ENCODE measurements at places on chromosomes 2 and 18.

DNA sequence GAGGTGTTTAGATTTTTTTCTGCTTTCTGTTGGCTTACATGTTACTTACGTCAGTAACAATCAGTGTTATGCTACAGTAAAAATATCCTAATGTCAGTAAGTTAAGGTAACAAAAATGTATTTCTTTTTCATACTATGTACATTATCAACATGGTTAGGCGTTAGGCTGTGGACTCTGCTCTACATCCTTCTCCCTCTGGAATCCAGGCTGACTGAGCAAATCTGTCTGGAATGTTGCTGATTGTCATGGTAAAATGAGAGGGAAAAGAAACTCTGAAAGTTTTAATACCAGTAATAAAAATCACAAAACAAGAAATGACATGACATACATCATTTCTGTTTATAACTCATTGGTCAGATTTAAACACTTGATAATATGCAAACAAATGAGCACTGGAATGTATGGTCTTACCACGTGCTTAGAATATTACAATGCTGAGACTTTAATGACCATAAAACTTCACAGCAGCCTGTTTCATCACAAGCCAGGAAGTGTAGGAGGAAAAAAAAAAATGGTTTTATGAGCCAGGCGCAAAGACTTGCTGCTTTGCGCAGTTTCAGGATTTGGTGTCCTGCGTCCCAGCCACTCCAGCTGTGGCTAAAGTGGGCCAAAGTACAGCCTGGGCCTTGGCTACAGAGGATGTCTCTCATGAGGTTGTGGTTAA, 252.4 kb downstream of the FSIP2 start:
- DNase-seq: no peak

- DNase-seq: no peak
These were observed 152.6 kb downstream of the IKZF2 start for GRCh38 chr2:212998626-212999359.

DNA sequence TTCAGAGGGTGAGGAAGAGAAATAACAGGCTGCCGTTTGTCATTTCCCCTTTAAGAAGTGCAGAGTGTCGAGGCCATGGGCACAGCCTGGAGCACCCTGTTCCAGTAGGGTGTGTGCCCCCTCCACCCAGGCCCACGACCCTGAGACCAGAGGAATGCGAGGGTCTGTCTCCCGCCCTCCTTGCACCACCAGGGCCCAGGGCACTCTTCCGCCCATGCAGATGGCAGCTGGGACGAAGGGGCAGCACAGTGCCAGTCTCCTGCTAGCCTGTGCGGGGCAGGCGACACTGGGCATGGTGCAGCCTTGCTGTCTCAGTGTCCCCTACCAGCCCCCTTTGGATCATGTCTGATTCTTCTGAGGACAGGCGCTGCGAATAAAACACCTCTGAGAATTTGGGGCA, 15.8 kb upstream of the PDIA6 start:
- DNase-seq: no peak

GRCh38 chr18:26993568-26993967, 128.1 kb upstream of the AQP4 start:
- DNase-seq: no peak

DNA sequence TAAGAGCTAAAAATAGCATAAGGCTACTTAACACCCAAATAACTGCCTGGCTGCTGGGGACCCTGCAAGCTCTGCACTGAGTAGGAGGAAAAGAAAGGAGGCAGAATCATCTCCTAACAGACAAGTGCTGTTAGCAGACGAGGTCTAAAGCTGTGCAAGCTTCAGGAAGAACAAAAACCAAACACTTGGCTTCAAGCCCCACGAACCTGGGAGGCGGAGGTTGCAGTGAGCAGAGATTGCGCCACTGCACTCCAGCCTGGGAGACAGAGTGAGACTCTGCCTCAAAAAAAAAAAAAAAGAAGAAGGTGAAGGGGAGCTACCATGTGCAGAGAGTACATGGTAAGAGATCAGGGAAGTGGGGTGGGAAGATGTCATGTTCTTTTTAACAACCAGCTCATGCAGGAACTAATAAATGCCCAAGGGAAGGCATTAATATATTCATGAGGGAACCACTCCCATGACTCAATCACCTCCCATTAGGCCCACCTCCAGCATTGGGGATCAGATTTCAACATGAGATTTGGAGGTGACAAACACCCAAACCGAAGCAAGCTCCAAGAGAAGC, 28.8 kb upstream of the INO80C start:
- no peak for DNase-seq

GRCh38 chr2:59177748-59178147, 936.6 kb upstream of the FANCL start:
- DNase-seq: no peak

DNA sequence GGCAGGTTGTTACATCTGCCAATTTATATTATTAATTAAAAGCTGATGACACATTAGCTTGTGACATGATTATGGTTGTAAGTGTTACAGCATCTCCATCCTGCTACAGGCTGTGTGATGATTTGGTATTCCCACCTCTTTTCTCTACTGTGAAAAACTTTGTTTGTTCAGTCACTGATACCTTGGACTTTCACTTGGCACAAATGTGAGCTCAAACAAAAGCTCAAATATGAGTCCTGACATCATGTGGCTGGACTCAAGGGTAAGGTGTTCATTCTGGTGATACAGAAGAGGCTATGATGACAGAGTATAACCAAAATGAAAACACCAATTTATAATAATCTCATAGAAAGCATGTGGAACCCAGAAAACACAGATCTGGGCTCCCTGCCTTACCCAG, 11.4 kb upstream of the IL36A start:
- DNase-seq: no peak

DNA sequence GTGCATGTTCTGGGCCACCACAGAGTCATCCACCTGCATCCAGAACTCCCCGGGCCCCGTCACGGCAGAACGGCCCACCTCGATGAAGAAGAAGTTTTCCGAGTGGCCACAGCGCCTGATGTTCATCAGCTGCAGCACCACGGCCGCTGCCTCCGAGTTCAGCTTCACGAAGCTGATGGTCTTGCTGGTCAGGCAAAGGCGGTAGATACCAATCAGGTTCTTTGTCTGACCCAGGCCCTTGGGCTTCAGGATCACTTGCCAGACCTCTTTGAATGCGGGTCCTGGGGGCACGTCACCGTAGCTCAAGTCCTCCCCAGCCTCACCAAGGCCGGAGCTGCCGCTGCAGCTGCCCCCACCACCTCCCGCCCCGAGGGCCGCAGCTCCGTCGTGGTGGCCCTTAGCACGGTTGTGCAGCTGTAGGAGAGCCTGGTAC, 1.6 kb downstream of the IRS1 start:
- peak; percentile 46 for DNase-seq

- no peak for DNase-seq
These were observed 287.9 kb downstream of the ETAA1 start for GRCh38 chr2:67684991-67685390.

GRCh38 chr18:57648414-57648813, 26.8 kb upstream of the NARS1 start:
- DNase-seq: no peak

DNA sequence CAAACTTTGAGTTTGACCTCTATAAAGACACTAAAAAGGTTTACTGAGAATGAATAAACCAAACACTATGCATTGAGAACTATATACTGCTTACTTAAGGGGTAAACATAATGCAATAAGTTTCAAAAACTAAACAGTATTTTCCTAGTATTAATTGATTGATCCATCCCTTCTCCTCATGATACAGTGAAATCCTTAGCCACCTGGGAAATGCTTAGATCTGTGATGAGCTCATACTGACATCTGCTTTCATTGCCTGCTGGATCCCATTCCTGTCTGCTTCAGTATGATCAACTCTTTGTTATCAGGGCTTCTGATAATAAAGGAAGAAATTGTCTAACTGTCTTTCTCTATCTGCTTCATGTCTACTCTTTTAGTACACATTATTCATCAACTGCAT, 74.9 kb upstream of the UBE2E3 start:
- no peak for DNase-seq

DNA sequence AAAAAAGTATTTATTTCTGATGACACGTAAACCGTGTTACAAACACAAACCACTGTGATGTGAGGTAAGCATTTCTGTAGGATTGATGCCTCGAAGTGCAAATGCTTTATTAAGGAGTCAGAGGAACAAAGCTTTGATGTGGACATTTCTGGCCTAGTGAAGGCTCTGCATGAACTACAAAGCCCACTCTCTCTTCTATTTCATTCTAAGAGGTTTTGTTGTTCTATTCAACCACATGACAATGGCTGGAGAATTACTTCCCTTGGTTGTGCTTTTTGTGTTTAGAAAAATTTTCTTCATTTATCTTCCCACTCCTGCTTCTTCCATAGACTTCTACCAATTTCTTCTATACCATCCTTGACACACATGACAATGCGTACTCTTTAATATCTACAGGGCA, 125.7 kb upstream of the CCDC195 start:
- no peak for DNase-seq

DNA sequence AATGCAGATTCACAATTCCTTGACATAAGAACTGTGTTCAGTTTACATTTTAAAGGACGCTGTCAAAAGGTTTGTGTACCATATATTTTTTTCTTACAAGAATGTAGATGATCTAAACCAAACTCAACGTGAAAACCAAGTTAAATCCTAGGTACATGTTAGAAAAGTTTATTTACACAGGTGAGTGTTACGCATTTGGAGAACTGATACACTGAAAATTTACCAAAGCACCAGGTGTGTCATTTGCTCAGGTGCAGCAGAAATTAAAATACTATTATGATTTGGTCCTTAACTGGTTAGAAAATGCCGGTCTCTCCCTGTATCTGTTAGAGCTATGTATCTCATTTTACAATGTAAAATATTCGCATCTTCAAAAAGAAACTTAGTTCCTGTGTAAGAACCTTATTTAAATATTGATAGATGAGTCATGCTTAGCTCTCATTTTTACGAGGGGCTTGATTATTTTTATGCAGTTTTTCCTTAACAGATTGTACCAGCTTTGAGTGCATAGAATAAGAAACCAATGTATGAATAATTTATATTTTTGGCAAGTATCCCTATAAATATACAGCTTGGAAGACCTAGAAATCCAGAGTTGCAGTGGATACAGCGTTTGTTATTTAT, 25.1 kb downstream of the MFF start:
- no peak for DNase-seq

- no peak for DNase-seq
These were observed 82.5 kb upstream of the OTX1 start for GRCh38 chr2:62968168-62968567.

GRCh38 chr2:119491776-119492525, 32.3 kb downstream of the SCTR start:
- peak; percentile 79 for DNase-seq

DNA sequence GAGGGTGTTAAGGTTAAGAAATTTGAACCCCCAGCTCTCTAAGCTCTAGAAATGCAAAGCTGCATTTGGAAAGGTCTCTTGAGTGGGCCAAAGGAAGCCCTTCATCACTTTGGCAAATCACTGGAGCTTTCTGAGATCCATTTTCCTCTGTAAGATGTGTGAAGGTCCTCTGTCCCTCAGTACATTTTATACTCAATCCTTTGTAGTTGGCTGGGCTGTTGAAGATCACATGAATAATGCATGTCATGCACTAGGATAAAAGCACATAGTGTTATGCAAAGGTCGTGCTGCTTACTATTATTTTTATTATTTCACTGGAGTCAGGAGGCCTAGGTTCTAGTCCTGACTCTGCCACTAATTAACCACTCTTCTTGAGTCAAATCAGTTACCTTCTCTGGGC, 124.9 kb downstream of the FSHR start:
- DNase-seq: no peak

DNA sequence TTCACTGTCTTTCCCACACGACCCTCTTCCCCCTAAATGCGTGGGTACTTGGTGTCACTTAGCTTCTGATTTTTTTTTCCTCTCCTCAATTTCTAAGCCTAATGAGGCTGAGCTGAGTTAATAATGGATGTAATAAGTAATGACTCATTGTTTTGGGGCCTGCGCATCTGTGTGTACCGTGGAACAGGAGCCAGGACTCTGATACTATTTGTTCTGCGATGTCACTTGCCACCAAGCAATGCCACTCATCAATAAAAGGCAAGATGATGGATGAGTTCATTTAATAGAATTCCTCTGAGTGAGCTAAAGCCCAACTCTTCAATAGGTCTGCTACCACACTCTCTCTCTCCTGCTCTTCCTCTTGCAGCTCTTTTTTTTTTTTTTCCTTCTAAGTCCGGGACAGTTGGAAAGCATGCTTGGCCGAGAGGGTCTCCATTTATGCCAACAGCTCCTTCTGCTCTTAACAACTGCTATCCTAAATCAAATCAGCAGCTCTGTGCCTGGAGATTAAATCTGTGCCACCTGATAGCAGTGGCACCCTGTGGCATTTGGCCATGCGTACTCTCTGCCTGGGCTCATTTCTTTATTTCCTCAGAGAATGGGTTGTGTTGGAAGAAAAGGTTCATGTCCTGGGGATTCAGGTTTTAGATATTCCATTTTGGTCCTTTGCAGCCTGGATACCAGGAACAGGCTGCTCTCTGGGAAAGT, 1284.2 kb upstream of the PIK3C3 start:
- DNase-seq: no peak

GRCh38 chr2:197498937-197499593, 575 bp downstream of the HSPD1 start:
- peak; percentile 62 for DNase-seq

DNA sequence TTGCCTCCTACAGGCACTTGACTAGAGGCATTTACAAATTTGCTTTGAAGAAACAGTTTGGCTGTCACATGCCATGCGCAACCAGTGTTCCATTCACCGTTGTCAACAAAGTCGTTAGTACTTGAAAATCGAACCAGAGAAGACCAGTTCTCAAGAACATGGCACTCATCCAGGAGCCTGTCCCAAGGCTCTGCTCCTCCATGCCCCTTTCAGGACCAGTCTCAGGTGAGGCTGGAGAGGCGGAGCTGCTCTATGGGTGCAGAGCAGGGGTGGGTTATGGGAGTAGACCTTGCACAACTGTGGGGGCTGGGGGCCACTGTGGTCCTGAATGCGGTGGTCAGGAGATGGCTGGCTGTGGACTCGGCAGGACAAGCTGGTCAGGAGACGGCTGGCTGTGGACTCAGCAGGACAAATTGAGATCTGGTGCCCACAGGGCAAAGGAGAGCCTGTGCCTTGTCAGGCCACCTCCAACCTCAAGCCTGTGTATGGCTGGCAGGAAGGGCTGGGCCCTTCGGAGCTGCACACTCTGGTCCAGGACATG, 12.3 kb upstream of the ATP9B start:
- peak; percentile 19 for DNase-seq

DNA sequence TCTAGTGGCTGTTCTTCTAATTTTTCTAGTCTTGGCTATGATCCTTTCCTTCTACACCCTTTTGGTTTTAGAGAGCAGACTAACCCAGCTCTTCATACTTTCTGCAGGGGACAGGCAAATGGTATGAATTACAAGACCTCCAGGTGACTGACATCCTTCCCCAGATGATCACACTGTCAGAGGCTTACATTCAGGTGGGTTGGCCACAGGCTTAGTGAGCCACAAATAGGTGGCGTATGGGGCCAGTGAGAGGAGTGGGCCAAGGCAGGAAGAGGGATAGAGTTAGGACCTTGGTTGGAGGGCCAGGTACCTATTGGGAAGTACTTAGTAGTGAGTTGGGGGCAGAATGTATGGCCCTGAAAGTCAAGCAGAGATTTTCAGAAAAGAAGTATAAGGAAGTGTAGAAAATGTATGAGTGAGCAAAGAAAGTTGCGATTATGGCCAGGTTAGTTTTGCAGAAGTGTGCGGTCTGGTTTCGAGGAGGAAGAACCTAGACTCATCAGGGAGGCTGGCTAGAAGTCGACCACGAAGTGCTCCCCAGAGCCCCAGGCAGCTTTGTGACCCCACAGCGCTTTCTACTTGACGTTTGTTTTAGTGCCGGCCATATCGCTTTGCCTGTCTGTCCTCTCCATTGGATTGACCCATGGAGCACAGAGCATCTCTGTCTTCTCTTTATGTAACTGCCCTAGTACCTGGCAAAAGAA, 20.0 kb downstream of the SFTPB start:
- DNase-seq: no peak

GRCh38 chr2:97761192-97761591, 47.8 kb downstream of the ZAP70 start:
- no peak for DNase-seq
